Activated CD4-positive, alpha-beta T cell treated with anti-CD3 and anti-CD28 coated beads, Interleukin-2, amount 10 ng/mL, durations not matched to agents 7 days and 5 days (primary cell): ENCODE measurements at places on chromosomes 12 and 14.

GRCh38 chr12:107311682-107312081, 218.3 kb upstream of the CRY1 start:
- no peak for DNase-seq

- no peak for DNase-seq
Observed at GRCh38 chr12:96766232-96766631, 140.8 kb upstream of the NEDD1 start.

DNA sequence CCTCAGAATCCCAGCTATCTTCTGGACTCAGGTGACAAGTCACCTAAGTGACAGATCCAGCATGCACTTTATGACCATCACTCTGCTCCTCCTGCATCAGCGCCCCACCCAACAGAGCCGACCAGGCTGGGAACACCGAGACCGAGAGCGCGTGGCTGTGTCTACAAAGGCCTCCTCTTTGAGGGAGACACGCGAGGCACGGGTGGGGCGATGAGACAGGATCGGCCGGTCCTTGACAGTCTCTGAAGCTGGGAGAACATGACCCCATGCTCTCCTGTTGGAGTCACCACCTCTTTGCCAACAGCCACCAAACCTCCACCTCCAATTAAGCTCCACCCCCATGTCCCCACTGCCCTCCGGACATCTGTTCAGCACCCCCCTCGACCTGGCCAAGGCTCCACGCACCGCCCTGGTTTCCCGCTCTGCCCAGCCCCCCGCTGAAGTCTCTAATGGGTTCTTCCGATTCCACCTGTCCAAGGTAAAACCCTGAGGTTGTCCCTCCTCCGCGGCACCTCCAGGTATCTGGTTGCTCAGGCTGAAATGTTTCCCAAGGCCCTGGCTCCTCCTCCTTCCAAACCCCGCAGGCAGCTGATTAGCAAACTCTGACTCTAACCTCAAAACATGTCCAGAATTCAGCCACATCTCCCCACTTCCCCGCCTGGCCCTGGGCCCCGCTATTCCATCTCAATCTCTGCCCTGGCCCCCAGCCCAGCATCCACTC, 31.5 kb downstream of the HSP90AA1 start:
- no peak for DNase-seq

DNA sequence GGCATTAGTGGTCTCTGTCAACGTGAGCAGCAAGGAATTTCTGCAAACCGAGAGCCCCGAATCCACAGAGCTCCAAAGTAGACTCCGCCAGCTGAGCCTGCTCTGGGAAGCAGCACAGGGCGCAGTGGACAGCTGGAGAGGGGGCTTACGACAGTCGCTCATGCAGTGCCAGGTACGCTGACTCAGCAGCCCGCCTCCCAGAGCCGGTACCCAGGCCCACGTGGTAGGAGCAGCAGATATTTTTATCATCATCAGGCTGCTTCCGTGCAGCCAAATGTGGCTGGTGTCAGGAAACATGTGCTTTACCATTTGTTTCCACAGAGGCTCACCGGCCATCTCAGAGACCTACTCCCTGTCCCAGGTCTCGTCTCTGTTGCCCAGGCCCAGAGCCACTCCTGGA, 73.7 kb downstream of the ESR2 start:
- no peak for DNase-seq

DNA sequence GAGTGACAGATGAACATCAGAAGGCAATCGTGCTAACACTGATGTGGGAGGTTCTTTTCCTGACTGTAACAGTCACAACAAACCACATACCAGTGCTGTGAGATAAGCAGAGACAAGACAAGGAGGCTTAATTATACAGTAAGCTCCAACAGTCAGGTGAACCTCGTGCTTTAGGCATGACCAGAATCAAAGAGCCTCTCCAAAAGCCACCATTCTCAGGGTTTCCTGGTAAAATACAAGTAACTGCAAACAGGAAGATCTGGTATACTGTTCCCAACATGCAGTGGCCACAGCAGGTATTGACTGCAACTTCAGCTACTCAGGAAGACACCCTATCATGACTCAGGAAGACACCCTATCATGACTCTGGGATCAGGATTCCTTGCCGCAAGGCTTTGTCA, 47.3 kb upstream of the GTF2A1 start:
- peak; percentile 56 for DNase-seq

DNA sequence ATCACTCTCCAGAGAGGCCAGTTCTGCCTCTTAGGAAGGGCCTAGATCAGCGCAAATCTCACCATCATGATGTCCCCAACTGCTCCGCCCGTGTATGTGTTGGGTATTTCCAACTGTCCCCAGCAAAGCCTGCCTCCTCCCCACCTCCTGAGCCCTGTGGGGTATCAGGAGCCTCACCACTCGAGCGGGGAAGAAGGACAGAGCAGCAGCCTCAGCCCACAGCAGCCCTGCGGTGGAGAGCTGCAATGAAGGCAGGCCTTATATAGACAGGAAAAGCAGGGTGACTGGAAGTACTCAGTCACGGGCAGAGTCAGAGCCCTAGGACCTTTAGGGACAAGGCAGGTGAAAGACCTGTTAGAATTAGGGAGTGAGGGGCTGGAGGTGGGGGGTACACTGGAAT, 358.2 kb downstream of the CACNA1C start:
- DNase-seq = no peak

- DNase-seq = peak; percentile 30
Observed at GRCh38 chr12:1204581-1205121, 213.6 kb downstream of the ERC1 start.

GRCh38 chr12:48031135-48031960, 27.1 kb upstream of the COL2A1 start:
- no peak for DNase-seq

- peak; percentile 32 for DNase-seq
Observed at GRCh38 chr12:53791735-53792326, 40.1 kb upstream of the CISTR start.

- no peak for DNase-seq
Observed at GRCh38 chr12:121806546-121807423, 3.0 kb downstream of the SETD1B start.

DNA sequence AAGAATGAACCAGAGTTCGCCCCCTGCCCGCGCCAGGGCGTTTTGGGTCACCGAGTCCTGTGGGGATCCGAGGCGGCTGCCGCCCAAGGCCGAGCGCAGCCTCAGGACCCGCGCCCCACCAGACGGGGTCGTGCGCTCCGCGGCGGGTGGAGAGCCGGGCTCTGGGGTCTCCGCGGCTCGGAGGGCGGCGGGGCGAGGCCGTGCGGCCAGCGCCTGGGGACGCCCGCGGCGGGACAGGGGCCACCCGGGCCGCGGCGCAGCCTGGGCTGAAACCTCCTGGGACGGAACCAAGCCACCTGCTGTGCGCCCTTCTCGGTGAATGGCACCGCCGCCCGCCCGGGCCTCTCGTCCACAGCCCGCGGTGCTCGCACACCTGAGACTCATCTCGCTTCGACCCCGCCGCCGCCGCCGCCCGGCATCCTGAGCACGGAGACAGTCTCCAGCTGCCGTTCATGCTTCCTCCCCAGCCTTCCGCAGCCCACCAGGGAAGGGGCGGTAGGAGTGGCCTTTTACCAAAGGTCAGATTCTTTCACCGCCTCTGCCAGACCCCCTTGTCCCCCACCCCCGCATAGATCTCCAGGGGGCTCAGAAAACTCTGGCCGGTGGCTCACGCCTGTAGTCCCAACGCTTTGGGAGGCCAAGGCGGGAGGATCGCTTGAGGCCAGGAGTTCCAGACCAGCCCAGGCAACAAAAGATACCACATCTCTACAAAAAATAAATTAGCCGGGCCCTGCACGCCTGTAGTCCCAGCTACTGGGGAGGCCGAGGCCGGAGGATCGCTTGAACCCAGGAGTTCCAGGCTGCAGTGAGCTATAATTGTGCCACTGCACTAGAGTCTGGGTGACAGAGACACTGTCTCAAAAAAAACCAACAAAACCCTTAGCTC, 901 bp downstream of the B3GNT4 start:
- DNase-seq = no peak

DNA sequence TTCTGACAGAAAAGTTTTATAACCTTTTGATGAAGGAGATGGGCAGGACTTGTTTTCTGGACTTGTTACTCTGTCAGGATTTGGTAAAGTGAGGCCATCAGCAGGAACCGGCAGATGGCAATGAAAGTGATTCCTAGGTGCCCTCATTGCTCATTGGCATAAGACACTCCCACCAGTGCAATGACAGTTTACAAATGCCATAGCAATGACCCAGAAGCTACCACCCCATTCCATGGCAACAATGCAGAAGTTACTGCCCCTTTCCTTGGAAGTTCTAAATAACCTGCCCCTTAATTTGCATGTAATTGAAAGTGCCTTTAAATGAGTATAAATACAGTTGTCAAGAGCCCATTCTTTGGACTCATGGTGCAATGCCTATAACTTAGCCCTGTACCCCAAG, 222.6 kb downstream of the CEP128 start:
- DNase-seq = no peak

GRCh38 chr12:66679461-66680084, 697 bp upstream of the GRIP1 start:
- DNase-seq = no peak

GRCh38 chr12:63994704-63995103, 150.2 kb downstream of the SRGAP1 start:
- DNase-seq = no peak

DNA sequence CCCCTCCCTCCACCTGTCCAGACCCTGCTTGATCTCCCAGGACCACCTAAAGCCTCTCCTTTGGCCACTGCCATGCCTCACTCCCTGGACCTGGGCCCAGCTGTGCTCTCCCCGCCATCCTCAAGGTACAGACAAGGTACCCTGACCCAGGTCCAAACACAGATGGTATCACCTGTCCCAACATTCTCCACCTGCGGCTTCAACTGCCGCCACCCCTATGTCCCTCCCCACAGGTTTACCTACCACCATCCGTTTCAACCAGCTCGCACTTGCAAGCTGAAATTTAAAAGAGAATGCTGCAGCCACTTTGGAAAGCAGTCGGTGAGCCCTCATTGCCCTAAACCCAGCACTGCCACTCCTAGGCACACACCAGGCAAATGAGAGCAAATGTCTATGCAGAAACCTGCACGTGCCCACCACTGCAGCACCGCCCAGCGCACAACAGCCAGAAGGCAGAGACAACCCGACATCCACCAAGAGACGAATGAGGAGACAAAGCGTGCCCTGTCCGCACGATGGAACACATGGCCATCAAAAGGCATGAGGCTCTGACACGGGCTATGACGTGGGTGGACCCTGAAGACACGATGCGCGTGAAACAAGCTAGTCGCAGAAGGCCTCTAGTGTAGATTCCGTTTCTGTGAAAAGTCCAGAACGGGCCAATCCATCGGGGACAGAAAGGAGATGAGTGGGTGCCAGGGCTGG, 71.0 kb downstream of the RFLNA start:
- DNase-seq = no peak

- DNase-seq = no peak
Observed at GRCh38 chr12:132568826-132569480, 41.4 kb downstream of the LRCOL1 start.

- DNase-seq = no peak
Observed at GRCh38 chr12:104294927-104295668, 8.4 kb upstream of the EID3 start.

DNA sequence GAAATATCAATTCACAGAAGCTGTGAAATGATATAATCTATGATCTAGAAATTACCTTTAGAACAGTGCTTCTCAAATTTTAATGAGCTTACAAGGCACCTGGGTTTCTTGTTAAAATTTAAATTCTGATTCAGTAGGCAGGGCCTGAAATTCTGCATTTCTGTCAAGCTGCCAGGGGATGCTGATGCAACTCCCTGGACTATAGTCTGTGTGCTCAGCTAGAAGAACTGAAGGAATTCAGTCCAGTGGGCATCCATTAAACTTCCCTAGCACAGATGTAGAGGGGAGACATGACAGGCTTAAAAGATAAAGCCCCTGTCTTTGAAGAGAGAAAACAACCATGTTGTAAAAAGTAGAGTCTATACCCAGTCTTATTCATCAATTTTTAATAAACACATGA, 441.8 kb downstream of the TMTC2 start:
- DNase-seq = no peak

GRCh38 chr14:94827711-94828447, 58.0 kb upstream of the GSC start:
- no peak for DNase-seq

DNA sequence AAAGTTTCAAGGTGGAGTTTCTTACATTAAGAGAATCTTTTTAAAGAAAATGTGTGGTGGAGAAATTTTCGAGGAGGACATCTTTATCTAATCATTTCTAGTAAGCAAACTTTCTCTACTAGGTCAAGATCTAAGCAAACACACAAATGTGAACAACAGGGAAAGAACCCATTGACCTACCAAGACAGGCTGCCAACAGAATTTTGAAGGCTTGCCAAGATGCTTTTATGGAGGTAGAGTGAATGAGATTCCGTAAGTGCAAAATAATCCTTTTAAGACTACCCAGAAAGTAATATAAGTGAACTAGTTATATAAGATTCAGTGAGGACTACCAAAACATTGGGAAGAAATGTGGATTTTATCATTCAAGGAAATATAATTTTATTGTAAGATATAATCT, 357.1 kb upstream of the PDE3A start:
- DNase-seq = no peak

GRCh38 chr12:100799770-100800169, 5.2 kb downstream of the ANO4 start:
- no peak for DNase-seq

DNA sequence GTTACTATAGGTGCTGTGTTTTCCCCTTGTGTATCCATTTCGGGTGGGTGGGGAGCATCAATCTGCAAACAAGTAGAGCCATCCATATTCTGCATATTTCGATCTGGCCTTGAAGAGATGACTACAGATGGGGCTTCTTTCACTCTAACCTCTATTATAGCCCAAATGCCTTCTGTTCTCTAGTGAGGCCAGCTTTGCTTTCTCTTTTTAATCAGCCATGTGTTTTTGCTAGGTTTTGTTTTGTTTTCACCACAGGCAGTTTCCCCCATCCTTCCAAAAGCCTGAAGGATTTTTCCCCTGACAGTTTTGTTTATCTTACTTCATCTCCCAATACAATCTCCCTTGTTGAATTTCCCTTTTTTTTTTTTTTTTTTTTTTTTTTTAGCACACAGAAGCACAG, 224.1 kb downstream of the BTG1 start:
- DNase-seq = no peak

- no peak for DNase-seq
Observed at GRCh38 chr12:8561011-8561410, 20.3 kb upstream of the CLEC4E start.

DNA sequence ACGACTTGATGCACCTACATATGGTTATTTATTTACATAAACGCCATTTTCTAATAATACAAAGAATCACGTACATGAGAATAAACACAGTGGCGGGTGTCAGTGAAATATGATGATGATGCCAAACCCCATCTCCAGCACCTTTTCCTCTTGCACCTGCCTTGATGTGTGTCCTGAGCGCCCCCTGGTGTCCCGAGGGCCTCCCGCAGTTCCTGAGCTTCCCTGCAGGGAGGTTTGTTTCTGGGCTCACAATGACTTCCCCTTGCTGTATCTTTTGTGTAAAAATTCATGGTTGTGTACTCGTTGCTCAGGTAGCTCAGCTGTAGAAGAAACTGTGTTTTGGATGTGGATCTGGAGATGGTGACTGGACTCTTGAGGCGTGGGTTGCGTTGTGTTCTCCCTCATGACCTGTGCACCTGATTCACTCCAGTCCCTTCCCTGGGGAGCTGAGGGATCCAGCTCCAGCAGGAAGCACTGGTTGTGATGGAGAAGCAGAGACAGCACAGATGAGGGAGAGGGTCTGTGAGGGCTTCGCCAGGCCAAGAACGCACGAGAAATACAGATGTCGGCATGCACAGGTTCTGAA, 1037.8 kb downstream of the TMEM121 start:
- peak; percentile 74 for DNase-seq
